ENCODE measurements at places on chromosomes 4 and X.
A peak's percentile ranks its signal among the peaks of the same experiment; 100 is the strongest.

DNA sequence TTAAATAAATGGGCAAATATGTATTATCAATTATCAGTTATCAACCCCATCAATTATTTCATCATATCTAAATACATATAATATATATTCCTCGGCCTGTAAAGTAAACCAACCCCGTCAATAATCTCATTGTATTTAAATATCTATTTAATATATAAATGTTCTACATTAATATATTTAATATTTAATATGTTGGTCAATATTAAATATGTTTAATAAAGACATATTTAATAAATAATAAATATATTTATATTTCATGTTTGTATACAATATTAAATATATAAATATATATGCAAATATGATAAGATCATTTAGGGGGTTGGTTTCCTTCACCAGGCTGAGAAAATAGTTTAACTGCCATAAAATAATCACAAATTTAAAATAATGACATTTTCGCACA lies 6.4 kb upstream of the TMEM144 start:
- no peak for DNase-seq

- no peak for DNase-seq
Measured at GRCh38 chr4:16225167-16225862, 956 bp downstream of the TAPT1 start.

GRCh38 chr4:184171011-184171410 lies 46.7 kb downstream of the ENPP6 start:
- no peak for DNase-seq

DNA sequence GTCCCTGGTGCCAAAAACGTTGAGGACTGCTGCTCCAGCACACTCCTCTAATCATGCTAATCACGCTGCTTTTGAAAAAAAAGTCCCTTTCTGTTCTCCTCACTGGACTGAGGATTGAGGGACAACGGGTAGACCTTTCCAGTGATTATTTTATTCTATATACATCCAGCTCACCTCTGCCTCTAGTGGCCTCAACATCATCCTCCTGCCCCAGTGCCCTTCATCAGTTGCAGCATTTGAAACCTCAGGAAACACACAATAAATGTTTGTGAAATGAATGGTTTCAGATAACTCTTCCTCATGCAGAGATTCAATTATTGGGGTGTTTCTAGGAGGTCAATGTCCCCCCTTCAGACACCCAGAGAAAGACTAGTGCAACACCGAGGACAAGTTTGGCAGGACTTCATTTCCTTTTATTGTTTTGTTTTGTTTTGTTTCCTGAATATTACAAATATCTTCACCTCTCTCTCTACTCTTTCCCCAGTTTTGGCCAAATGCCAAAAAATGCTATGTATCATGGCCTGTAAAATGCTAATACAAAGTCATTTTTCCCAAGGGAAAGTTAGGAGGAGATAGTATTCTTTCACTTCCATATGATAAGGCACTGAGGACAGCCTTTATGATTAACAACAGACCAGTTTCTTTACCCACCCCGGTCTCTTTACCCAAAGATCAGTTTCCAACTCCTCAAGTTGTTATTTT lies 460.1 kb upstream of the SLIT2 start:
- no peak for DNase-seq

- no peak for DNase-seq
Measured at GRCh38 chr4:40289366-40290188, 45.6 kb upstream of the CHRNA9 start.

GRCh38 chr4:113760795-113761619 lies 531 bp downstream of the CAMK2D start:
- peak; percentile 33 for DNase-seq

DNA sequence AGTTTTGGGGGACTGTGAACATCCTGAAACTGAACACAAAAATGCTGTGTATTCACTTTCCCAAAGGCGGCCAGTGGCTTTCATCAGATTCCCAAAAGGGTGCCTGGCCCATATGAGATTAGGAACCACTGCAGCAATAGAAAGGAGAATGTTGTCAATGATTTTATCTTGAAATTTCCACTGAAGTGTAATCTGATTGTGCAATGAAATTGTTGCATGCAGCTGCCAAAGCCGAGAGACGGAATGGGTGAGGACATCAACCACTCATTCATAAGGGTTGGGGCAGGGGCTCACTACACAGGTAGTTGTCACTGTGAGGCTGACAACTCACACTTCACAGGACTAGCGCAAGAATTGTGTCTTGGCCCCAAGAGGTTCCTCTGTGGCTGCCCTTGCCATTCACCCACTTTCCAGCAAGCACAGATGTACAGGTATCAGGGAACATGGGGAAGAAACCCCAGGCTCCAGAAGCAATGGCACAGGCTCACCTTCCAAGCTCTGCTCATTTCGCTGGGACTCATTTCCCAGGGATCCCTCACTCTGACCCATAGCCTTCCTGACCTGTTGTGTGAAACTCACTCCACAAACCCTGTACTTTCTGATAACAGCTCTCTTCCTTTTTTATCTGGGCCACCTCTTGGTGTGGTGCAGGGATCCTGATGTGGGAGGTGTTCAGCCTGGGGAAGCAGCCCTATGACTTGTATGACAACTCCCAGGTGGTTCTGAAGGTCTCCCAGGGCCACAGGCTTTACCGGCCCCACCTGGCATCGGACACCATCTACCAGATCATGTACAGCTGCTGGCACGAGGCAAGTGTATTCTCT lies 48.8 kb downstream of the BMX start:
- no peak for DNase-seq

- no peak for DNase-seq
Measured at GRCh38 chr4:84968925-84969324, 2.4 kb upstream of the WDFY3 start.
